T-cell (primary cell): ENCODE measurements at places on chromosomes 3 and 15. TPM values are rescaled to one million over a fixed set of nuclear protein-coding genes. Genes with fewer than 3 reads are reported as not detected.
A peak's percentile ranks its signal among the peaks of the same experiment; 100 is the strongest.

DUOXA2 gene
- total RNA-seq = not detected

PLCH1 gene
- 0.12 TPM for total RNA-seq

COLQ gene
- 11.4 TPM for total RNA-seq

CEP19 gene
- total RNA-seq = 7.8 TPM

CP gene
- total RNA-seq = 0.73 TPM

TLNRD1 gene
- 33.0 TPM for total RNA-seq

MORC1 gene
- total RNA-seq = not detected

CMTM6 gene
- 47.6 TPM for total RNA-seq

RARB gene
- total RNA-seq = not detected

CD86 gene
- total RNA-seq = 1.2 TPM

P2RY14 gene
- 0.73 TPM for total RNA-seq

GUCA1C gene
- total RNA-seq = not detected

ZNF502 gene
- 4.6 TPM for total RNA-seq

ASB14 gene
- not detected for total RNA-seq

BSN gene
- 0.35 TPM for total RNA-seq

DCBLD2 gene
- 2.9 TPM for total RNA-seq

GRCh38 chr3:107600780-107601179 lies 78.0 kb downstream of the BBX start:
- no peaks in the 10 kb centered on the region for H3K27me3 ChIP-seq
- no peaks in the 10 kb centered on the region for H3K36me3 ChIP-seq
- peaks cover 17% of the 10 kb centered on the region for H3K4me1 ChIP-seq
- no peak overlapping the region for H3K27ac ChIP-seq

GRCh38 chr3:988785-989184 lies 104.0 kb upstream of the CNTN6 start:
- no peak for DNase-seq
- no peak overlapping the region for H3K4me3 ChIP-seq
- H3K36me3 ChIP-seq = no peaks in the 10 kb centered on the region
- no peaks in the 10 kb centered on the region for H3K27me3 ChIP-seq

DNA sequence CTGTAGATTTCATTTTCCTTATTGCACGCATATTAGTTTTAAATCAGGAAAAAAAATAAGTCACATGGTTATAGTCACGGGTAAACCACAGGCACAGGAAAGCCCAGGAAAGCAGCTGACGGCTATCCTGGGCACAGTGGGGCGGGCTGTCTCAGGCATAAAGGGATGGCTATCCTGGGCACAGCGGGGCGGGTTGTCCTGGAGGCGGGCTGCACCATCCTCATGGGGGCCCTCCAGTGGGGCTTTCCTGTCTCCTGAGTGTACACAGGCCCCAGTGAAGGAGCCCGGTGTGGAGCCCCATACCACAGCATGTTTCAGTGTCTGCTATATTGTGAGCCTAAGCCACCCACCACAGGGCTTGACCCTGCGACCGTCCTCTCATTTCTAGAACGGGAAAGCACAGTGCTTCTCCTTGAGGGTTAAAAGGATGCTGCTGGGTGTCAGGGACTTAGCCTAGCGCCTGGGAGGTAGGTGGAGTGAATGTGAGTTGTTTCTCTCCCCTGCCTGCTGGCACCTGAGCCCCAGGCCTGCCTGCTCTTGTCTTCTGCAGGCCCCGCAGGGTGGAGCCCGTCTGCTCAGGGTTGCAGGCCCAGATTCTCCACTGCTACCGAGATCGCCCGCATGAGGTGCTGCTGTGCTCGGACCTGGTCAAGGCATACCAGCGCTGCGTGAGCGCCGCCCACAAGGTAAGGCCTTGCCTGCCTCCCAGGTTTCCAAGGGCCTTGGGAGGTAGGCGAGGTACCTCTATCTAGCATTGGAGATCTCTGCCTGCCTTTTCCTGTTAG lies 25.9 kb upstream of the PLXNA1 start:
- H3K27me3 ChIP-seq = no peaks in the 10 kb centered on the region
- DNase-seq = no peak
- H3K4me1 ChIP-seq = no peaks in the 10 kb centered on the region
- H3K27ac ChIP-seq = no peak overlapping the region

DNA sequence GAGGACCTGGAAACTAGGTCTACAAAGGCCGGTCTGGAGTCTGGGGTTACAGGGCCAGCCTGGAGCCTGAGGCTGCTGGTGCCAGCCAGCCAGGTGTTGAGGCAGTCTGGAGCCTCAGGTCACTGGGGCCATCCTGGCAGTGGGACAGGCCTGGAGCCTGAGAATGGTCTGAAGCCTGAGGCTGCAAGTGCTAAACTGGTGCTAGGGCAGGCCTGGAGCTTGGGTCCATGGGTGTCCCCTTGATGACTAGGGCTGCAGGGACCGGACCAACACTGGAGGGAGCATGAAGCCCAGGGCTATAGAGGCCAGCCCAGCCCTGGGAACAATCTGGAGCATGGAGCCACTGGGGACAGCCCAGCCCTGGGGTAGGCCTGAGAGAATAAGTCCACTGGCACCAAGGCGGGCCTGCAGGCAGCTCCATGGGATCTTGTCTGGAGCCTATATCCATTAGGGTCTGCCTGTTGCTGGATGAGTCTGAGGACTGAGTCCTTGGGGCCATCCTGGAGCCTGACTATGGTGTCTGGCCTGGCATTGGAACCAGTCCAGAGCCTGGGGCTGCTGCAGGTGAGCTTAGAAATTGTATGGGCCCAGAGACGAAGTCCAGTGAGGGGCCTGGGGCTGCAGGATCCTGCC lies 101.9 kb downstream of the GLDN start:
- no peaks in the 10 kb centered on the region for H3K4me1 ChIP-seq
- H3K4me3 ChIP-seq = no peak overlapping the region
- H3K36me3 ChIP-seq = no peaks in the 10 kb centered on the region

- no peaks in the 10 kb centered on the region for H3K4me1 ChIP-seq
- H3K4me3 ChIP-seq = no peak overlapping the region
- no peak overlapping the region for H3K27ac ChIP-seq
- no peak for DNase-seq
Observed at GRCh38 chr15:51579012-51579411, 43.6 kb downstream of the DMXL2 start.

DNA sequence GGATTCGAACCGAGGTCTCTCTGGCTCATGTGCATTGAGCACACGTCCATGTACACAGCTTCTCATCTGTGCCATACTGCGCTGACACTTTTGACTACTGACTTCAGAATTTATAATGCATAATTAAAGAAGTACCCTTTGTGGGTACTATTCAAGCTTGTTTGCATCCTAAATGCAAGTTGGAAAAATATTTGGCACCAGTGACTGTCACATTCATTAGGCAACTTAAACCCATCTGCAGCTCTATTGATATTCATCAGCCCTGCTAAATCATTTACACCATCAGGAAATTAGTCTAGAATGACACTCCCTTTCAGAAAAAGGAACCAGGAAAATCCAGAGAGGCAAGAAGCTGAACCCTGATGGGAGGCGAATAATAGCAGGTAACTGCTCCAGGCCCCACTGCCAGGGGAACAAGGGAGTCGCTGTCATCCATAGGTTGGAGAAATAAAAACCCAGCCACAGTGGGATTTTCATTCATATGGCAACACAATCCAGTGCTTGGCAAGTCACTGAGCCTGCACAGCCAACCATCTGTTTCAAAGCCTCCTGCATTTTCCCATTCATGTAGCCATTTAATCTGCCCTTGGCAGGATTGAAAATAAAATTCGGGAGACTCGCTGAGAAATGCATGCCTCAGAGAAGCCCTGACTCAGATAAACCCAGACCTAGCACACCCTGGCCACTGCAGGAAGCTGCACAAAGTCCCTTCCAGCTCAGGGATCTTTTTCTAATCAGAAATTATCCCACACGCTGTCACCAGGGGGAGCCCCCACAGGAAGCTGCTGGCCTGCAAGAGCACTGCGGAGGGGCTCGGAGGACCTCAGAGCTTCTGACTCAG lies 103.0 kb upstream of the VEPH1 start:
- no peak overlapping the region for H3K27ac ChIP-seq
- no peaks in the 10 kb centered on the region for H3K36me3 ChIP-seq
- no peak overlapping the region for H3K4me3 ChIP-seq
- peak; percentile 41 for DNase-seq
- H3K27me3 ChIP-seq = no peaks in the 10 kb centered on the region
- no peaks in the 10 kb centered on the region for H3K4me1 ChIP-seq

DNA sequence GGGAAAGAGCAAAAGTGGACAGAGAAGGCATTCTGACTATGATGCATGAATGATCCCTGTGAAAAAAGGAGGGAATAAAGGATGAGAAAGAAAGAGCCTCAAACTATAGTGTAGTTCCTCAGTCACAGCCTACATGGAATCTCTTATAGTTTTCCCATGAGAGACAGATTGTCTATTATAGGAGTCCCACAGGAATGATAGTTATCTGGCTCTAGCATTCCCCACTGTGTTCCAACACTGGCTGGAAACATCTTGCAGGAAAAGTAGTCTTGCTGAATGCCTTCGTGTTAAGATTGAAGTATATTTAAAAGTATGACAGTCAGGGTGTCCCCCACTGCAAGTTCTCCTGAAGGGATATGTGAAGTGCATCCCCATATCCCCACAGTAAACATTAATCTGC lies 641.5 kb upstream of the NECTIN3 start:
- H3K36me3 ChIP-seq = no peaks in the 10 kb centered on the region
- no peak overlapping the region for H3K4me3 ChIP-seq
- DNase-seq = no peak
- H3K4me1 ChIP-seq = no peaks in the 10 kb centered on the region
- H3K27ac ChIP-seq = no peak overlapping the region

GRCh38 chr3:195551381-195551978 lies 8.4 kb upstream of the PPP1R2 start:
- peak overlapping the region; percentile 95 for H3K27ac ChIP-seq
- peaks cover 51% of the 10 kb centered on the region for H3K4me1 ChIP-seq
- no peaks in the 10 kb centered on the region for H3K27me3 ChIP-seq
- H3K36me3 ChIP-seq = no peaks in the 10 kb centered on the region

- H3K27me3 ChIP-seq = no peaks in the 10 kb centered on the region
- H3K27ac ChIP-seq = no peak overlapping the region
- no peak overlapping the region for H3K4me3 ChIP-seq
- DNase-seq = no peak
Observed at GRCh38 chr3:108453565-108453964, 56.8 kb downstream of the MYH15 start.

- peak; percentile 57 for DNase-seq
- peak overlapping the region; percentile 99 for H3K27ac ChIP-seq
Observed at GRCh38 chr15:44712346-44713005, 1.2 kb downstream of the B2M start.

DNA sequence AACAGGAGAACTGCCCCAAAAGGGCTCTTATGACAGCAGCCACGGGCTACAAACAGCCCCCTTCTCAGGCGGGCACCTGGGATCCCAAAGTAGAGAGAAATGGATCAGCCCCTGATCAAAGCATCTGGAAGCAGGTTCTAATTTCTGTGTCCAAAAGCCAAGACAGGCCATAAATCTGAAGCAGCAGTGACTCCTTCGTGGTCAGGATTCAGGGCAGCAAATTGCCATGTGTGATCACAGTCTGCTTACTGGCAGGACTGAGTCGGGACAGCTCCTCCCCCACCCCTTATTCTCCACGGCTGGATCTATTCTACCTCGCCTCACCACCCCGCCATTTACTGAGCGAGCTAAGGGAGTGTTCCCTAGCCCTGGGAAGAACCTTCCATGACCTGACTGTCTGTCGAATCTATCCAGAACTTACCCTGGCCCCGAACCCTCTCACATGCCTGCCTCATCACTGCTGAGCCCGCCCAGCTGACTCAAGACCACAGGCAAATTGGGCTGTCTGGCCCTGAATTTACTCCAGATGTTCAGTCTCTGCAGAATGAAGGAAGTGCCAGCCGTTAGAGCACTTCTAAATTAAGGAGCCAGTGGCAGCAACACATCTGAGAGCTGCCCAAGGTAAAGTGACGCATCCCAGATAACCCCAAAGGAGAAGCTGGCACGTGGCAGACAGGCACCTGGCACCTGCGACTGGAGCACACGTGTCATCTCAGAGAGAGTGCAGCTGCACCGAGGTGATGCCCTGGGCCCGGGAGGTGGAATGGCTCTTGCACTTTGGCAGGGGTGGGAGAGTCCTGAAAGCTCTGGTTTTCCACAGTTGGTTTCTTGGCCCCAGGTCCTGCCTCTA lies 1.3 kb downstream of the LRRC15 start:
- no peaks in the 10 kb centered on the region for H3K36me3 ChIP-seq
- no peak overlapping the region for H3K4me3 ChIP-seq
- no peak overlapping the region for H3K27ac ChIP-seq
- DNase-seq = no peak

DNA sequence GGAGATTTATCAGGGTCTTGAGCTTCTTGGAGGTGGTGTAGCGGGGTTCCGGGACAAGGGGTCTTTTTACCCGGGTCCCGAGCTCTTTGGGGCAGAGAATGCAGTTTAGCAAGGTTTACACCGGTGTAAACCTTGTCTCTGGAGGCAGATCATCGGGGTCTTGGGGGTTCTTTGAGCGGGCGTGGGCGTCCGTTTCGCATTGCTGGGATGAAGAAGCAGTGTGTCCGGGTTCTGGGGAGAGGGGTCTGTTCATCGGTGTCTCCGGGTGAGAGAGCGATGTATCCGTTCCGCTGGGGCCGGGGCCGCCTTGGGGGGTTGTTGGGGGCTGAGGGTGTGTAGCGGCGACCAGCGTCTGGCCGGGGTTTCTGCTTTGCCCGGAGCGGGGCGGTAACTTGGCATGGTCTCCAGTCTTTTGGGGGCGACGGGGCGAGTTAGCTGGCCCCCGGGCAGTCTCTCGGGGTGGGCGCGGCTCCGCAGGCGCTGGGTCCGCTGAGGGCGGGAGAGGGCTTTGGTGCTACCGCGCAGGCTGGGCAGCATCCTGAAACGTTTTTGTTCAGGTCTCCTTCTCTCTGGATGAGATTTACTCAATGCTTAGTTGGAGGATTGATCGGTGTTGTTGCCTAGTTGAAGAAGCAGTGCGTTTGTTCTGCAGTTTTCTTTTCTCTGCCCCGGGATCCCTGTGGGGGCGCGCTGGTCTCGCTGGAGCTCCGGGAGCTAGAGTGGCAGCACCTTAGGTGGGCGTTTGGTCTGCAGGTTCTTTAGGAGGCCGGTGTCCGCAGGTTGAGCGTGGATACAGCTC lies 843 bp downstream of the GLCE start:
- peak; percentile 11 for DNase-seq
- H3K4me3 ChIP-seq = peak overlapping the region; percentile 83
- H3K27ac ChIP-seq = no peak overlapping the region
- peaks cover 3% of the 10 kb centered on the region for H3K4me1 ChIP-seq

- H3K27me3 ChIP-seq = no peaks in the 10 kb centered on the region
- no peak overlapping the region for H3K4me3 ChIP-seq
- no peak overlapping the region for H3K27ac ChIP-seq
- no peak for DNase-seq
- H3K4me1 ChIP-seq = no peaks in the 10 kb centered on the region
- H3K36me3 ChIP-seq = no peaks in the 10 kb centered on the region
Observed at GRCh38 chr3:27796365-27796875, 74.3 kb upstream of the EOMES start.

DNA sequence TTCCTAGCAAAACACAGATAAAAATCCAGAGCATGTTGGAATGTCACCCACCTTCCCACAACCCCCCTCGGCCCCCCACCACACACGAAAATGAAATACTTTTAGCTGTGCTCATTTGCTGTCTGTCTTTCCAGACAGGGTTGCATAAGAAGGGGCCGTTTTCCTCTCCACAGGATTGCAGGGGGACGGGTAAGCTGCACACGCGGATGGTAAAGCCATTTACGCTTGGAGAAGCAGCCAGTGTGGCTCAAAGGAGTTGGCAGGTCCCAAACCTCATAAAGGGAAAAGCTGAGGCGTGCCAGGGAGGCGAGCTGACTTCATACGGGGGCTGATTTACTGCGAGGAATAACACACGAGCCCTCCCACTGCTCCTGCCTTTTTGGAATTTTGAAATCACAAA lies 47.4 kb upstream of the ITGA11 start:
- no peaks in the 10 kb centered on the region for H3K36me3 ChIP-seq
- peaks cover 21% of the 10 kb centered on the region for H3K27me3 ChIP-seq
- DNase-seq = no peak
- no peak overlapping the region for H3K27ac ChIP-seq
- H3K4me3 ChIP-seq = no peak overlapping the region
